Right hindlimb (tissue), 1 donor: ENCODE measurements at places on chromosomes 7 and 10.

GRCh38 chr7:80357530-80357929 lies 154.3 kb downstream of the GNAT3 start:
- no peak for DNase-seq

- DNase-seq = no peak
Measured at GRCh38 chr7:52017802-52018679, 701.4 kb upstream of the COBL start.

GRCh38 chr7:36278620-36279172 lies 111.0 kb upstream of the ANLN start:
- DNase-seq = peak; percentile 86

DNA sequence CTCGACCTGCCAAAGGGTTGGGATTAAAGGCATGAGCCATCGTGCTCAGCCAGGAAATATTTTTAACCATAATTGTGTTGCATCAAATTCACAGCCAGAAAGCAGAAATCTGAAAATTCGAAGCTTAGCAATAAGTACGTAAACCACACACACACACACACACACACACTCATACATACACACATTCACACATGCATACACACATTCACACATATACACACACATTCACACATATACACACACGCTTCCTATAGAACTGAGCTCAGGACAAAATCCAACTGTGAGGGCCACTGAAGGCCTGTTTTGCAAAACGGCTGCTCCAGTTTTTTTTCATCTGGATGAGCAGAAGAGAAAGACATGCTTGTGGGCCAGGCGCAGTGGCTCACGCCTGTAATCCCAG lies 25.0 kb upstream of the GTF2I start:
- DNase-seq = no peak

- no peak for DNase-seq
Measured at GRCh38 chr7:144050093-144050492, 1.3 kb downstream of the OR2A5 start.

DNA sequence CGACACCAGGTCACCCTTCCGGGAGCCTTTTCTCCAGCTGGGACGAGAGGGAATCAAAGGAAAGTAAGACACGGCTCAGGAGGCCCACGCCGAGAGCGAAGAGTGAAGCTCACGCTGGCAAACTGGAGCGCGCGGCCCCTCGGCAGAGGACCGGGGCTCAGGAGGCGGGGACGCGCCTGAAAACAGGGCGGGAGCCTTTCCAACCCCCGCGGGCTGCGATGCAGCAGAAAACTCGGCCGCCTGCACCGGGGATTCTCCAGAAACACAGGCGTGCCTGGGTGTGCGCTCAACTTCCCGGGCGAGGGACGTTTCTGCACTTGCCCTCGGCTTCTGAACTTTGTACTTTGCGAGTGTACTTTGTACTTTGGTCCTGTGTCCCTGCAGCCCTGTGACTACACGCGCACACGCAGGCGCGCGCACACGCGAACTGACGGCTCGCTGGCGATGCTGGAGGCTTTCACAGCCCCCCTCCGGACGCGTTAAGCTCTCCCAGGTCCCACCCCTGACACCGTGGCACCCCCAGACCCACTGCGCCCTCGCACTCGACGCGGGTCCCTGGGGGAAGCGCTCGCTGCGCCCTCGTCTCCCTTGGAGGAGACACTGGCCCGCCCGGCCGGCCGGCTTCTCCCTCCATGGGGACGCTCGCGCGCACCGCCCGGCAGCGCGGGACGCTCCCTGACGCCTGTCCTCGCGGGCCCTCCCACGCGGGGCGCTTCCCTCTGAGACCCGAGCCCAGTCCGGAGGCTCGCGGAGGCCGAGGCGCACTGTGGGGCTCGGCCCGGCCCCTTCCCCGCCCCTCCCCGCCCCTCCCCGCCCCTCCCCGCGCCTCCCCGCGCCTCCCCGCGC lies 588 bp upstream of the PAOX start:
- peak; percentile 75 for DNase-seq

DNA sequence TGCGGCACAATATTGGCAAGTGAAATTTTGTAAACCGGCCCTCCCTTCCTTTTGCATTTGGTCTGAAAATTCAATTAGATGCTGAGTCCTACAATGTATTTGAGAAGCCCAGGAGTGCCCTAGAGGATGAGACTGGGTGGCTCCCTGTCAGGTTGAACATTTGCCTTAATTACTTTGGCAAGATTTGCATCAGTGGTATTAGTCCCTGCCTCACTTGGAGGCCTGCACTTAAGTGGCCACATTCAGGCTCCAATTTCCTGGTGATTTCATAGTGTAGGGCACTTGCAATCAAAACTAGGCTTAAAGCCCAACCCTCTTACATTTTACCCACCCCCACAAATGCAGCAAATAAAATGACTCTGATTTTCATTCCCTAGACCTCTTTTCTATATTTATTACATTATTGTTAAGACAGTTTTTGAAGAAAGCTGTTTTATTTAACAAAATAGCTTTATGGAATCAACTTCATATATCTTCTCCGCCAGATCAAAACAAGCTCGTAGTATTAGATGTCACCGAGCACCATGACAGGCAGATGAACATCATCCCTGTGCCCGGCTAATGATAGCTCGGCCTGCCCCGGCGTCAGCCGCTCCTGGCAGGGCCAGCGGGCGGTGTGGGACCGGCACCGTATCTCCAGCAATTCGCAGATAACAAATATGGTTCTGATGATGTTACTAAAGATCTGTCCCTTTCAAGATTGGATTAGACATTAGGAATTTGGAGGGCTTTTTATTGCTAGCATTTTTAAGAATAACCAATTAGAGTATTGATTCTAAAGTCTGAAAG lies 73.6 kb downstream of the EGFR start:
- DNase-seq = peak; percentile 19

GRCh38 chr7:137681657-137682562 lies 164.9 kb downstream of the DGKI start:
- no peak for DNase-seq

- DNase-seq = peak; percentile 59
Measured at GRCh38 chr7:140659856-140660255, 12.9 kb upstream of the ADCK2 start.

GRCh38 chr7:158740013-158740656 lies 35.5 kb upstream of the NCAPG2 start:
- no peak for DNase-seq

DNA sequence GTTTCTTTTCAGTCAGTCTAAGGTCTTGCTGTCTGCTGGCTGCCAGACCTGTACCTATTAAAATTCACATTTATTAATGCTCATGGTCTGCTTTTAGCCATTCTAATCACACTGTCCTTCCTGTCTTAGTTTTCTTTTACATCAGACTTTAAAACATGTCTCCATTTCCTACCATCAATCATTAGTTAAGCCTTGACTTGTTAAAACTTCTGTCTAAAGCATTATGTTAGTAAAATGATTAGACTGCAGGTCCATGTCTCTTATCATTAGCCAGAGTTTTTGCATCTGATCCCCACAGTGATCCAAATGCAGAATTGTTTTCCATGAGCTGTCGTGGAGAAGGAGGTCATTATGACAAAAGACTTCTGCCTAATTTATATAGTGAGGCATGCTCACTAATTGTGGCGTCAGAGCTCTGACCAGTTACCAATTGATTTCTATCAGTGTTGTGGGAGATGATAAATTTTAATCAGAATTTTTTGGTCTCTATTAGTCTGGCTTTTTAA lies 226.5 kb downstream of the DKK1 start:
- DNase-seq = no peak

DNA sequence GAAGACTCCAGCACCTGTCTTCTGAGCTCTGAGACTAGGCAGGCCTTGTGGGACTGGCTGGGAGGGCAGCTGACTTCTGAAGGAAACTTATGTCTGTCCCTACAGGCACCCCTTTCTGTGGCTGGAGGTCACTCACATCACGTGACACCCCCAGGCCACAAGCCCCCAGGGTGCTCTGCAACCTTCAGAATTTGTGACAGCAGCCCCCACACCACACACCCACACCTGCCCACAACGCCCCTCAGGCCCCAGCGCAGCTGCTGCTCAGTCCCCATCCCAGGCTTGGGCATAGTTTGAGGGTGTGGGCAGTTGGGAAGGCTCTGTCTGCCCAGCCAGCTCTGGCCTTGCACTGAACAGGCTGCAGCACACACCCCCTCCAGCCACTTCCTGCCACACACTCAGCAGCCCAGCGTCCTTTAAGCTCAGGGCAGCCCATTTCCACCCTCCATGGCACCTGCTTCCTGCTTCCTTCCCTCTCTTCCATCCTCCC lies 80.0 kb upstream of the UNC5B start:
- DNase-seq = no peak

- no peak for DNase-seq
Measured at GRCh38 chr7:96319439-96319838, 2.5 kb downstream of the SLC25A13 start.

DNA sequence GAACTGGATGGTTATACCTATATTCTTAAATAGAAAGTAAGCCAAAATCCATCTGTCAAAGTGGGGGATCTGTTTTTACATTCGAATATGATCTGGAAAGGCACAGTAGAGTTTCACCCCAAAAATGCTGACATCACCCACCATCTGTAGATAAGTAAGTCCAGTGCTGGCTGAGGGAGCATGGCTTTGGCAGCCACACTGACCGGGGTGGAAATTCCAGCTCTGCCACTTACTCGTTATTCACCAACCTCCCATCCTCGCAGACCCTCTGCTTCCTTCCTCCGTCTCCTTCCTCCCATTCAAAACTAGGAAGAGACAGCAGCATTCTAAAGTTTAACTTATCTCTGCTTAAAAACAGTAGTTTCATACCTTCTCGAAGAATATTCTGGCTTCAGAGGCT lies 84.9 kb upstream of the GATA3 start:
- no peak for DNase-seq

DNA sequence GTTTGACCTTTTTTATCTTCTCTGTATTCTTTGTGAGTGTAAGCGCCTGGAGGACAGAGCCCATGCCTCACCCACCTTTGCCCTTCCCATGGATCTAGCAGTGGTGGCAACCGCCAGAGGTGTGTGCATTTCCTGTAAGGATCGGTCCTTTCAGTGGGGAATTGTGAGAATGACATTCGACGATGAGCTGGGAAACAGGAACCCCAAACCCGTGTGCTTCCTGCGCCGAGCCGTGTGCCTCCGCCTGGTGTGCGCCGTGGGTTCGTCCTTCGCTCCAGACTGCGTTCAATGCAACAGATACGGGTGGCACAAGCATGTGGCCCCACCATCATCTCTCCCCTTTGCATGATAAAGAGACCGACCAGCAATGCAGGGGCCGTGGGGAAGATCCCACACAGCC lies 1.7 kb upstream of the DIP2C start:
- no peak for DNase-seq

- DNase-seq = no peak
Measured at GRCh38 chr7:57427594-57427993, 22.4 kb upstream of the ZNF716 start.

- no peak for DNase-seq
Measured at GRCh38 chr7:101563943-101564777, 64.9 kb downstream of the MYL10 start.

GRCh38 chr10:6013413-6014192 lies 36.3 kb upstream of the IL15RA start:
- DNase-seq = no peak

GRCh38 chr10:49297818-49298670 lies 926 bp upstream of the C10orf71 start:
- DNase-seq = no peak

GRCh38 chr7:16365952-16366351 lies 55.4 kb downstream of the CRPPA start:
- DNase-seq = no peak

GRCh38 chr7:22146961-22147512 lies 201.3 kb upstream of the CDCA7L start:
- DNase-seq = no peak

GRCh38 chr10:73974309-73974946 lies 23.5 kb upstream of the VCL start:
- no peak for DNase-seq

DNA sequence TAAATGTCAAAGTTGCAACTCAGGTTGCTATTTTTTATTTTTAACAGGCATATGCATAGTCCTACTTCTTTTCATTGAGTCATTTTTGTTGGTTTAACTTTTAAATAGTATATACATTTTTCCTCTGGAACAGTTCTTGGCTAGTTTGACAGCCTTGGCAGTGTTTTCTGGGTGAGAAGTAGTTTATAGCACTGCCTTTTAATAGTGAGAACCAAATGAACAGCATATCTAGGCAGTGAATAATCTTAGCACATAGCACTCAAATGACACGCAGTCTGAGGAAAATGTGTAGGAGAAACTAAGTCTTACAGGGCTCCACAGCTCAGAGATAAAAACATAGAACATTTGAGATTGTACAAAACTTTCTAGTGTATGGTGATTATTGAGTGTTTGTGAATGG lies 265.5 kb upstream of the POT1 start:
- no peak for DNase-seq

DNA sequence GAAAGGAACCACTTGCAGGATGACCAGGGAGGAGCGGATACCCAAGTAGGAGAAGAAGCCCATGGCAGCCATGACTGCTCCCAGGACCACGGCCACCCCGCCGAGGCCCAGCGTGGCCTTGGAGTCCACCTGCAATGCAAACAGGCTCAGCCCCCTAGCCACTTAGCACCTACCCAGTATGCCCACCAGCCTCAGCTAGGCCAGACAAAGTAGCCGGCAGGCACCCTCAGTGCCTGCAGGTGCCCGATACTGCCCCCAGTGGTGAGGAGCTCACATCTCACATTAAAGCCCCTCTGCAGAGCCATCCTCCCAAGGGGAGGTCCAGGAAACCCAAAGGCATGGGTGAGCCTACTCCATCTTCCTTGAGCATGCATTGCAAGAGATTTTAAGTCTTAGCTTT lies 6.6 kb downstream of the NPC1L1 start:
- no peak for DNase-seq

- DNase-seq = peak; percentile 22
Measured at GRCh38 chr7:73983437-73984164, 44.4 kb upstream of the ELN start.

DNA sequence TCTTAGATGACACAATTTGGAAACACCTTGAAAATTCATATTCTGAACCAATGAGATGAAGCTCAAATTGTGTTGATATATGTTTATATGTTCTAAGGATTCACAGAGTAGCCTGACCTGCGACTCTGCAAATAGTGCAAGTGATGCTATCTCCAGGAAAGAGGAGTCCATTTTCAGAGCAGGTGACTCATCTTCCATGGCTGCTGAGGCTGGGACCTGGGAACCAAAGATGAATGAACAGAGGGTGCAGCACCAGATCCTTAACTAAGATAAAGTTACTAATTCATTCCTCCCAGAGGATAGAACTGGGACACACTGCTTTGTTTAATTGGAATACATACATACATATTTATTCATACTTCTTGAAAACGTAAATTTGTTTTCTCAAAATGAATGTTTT lies 240.6 kb upstream of the SEMA3C start:
- DNase-seq = no peak

GRCh38 chr7:158403013-158403821 lies 184.4 kb downstream of the PTPRN2 start:
- no peak for DNase-seq

- no peak for DNase-seq
Measured at GRCh38 chr7:68955656-68956055, 642.6 kb upstream of the AUTS2 start.

DNA sequence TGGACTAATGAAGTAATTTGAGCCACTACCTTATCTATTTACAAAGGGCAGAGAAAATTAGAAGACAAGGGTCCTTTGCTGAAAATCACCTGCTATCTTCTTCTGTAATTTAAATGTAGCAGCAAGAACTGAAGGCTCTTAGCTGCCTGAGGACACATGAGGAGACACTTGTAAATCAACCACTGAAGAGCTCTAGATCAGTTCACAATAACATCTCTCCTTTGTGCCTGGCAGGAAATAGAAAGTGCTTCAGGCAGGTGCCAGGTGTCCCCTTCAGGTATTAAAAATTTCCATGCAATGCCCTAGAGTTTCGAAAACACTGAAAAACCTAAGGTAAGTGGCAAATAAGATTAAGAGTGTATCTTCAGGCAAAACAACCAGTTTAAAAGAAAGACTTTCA lies 474.6 kb downstream of the GRM8 start:
- no peak for DNase-seq
